Fibroblast of skin of abdomen (primary cell): ENCODE measurements at places on chromosomes 6 and 20.

GRCh38 chr6:29758761-29759160 is 35.5 kb downstream of the HLA-F start:
- DNase-seq = no peak

DNA sequence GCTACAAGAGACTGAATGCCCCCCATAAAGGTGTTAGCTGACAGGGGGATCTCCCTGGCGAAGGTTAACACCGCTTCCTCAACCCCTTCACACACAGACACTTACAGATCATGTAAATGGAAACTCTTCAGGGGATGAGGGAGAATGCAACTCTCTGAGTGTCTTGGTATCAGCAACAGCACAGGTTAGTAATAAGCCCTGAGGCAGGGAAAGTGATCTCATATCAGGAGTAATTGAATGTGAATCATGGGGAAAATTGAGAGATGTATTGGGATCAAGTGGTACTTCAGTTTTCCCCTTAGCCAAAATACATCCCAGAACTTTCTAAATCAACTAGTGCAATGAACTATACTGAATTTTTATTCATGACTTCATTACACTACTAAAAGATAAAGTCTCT is 23.8 kb downstream of the OR2J3 start:
- no peak for DNase-seq

DNA sequence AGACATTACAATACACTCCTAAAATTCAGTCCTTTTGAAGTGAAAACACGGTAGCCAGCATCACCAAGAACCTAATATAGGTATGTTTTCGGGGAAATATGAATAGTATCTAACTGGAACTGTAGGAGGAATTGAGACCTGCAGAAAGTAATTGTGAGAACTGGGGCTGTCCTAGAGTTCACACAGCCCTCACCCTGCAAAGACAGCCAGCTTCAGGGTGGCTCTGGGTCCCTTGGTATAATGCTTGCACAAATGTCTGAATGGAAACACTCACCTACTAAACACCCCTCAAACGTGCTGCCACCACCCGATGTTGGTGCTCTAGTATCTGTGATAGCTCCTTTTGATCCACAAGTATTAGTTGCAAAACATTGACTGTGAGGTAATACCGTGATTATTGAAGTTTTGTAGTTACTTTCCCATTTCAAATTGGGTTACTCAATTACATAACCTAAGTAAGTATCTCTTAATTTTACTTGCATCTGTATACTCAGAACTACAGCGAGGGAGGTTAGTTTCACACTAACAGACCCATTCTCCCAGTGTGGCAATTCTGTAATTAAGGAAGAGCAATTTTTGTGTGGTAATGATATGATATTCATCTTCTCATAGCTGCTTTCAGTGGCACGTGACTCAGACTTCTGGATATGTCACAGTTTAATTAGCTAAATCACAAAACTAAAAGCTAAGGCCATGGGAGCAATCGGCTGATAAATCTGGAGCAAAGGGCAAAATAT is 129.5 kb downstream of the INSM1 start:
- no peak for DNase-seq

- DNase-seq = no peak
These were observed 27.6 kb downstream of the PHACTR3 start for GRCh38 chr20:59631751-59632540.

GRCh38 chr20:62766071-62766450 is 30.2 kb upstream of the MRGBP start:
- no peak for DNase-seq

GRCh38 chr20:62127799-62128198 is 5.5 kb downstream of the LSM14B start:
- no peak for DNase-seq
